ENCODE measurements at places on chromosomes 4 and X. TPM values are rescaled to one million over a fixed set of nuclear protein-coding genes. Genes with fewer than 3 reads are reported as not detected.
A peak's percentile ranks its signal among the peaks of the same experiment; 100 is the strongest.

DNA sequence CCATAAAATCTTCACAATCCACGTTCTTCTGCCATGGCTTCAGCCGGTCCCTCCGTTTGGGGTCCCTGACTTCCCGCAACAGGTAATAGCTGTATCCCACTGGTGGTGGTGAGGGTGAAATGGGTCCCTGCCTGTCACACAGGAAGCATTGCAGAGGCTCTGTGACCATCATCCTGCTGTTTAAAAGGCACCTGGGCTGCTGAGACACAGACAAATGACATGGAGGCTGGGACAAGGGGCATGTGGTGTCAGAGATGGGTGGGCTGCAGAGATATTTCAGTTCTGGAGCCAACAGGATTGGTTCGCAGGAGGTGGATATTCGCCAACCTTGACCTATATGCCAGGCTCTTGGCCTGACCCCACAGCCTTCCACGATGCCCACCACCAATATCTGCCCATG lies 82.1 kb downstream of the JAKMIP1 start:
- no peak for DNase-seq

DNA sequence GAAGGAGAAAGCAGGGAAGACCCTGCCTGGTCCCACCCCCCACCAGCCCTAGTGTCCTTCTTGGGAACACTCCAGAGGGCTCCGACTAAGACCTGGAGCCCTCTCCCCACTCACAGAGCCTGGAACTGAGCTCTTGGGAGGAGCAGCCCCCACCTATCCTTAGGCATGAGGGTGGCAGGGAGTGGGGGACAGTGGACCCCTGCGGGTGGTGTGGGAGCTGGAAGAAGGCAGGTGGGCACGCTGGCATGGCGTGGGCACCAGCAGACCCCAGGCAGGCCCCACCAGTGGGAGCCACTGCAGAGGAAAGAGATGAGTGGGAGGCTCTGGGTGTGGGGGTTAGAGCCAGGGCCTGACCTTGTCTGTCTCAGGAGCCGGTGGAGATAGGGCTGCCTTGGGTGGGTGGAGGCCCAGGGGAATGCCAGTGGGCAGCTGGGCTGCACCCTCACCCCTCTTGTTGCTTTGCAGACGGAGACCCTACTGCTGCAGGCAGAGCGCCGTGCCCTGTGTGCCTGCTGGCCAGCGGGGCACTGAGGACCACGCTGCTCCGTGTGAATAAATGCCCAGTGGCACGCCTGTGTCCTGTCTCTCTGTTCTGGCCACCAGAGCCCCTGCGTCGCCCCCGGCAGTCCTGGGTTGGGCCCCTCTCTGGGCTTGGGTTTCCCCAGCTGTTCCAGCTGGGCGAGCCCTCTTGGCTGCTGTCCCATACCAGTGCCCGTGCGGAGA lies 15.6 kb upstream of the NAT8L start:
- DNase-seq, result no peak

GRCh38 chr4:4859799-4860599 lies 534 bp downstream of the MSX1 start:
- DNase-seq, result no peak

NFXL1 gene
- total RNA-seq, result 18.4 TPM

- no peak for DNase-seq
Measured at GRCh38 chr4:7256984-7257810, 64.9 kb downstream of the SORCS2 start.

NIPAL1 gene
- 1.6 TPM for total RNA-seq

DNA sequence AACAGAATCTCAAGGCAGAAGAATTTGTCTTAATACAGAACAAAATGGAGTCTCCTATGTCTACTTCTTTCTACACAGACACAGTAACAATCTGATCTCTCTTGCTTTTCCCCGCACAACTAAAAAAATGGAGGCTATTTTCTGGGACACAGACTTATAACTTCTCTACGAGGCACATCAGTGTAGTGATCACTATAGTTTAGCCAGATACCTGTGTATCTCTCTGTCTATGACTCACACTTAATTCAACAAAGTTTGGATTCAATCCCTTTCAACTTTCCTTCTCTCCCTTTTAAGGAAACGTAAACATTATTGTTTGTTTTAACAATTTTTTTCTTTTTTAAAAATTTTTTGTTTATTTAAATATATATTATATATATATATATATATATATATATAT lies 29.4 kb downstream of the APELA start:
- DNase-seq, result no peak

DNA sequence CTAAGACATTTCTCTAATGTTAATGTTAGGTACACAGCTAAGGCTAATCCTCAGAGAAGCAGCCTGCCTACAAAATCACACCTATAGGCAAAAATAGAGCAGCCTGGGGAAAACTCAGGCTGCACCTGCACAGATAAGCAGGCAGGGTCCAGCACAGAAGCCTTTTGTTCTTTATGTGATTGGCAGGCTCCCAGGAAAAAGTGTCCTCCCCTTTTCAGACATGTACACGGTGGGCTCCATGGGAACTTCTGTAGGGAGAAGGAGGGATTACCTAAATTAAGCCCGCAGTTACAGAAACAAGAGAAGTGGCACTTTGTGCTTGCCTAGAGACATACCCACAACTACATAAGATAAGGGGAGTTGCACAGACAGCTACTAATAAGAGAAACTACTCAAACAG lies 4.0 kb upstream of the HSPA4L start:
- DNase-seq, result no peak

DNA sequence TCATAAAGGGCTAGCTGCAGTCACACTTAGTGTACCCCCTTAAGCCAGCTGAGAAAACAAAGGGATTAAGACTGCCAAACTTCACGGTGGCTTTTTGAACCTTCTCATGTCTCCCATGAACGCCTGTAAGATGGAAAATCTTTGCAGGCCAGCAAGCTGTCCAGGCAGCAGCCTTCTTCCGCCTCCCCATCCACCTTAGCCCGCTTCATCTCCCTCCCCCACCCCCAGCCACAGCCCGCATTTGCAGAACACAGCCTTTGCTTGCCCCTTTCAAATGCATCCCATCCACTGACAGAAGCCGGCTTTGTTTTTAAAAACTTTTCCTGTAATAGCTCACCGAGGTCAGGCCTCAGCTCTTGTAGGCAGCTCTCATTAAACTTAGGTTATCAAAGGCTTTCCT lies 113.8 kb upstream of the FAM9B start:
- no peak for DNase-seq

NEIL3 gene
- 29.2 TPM for total RNA-seq

BCOR gene
- total RNA-seq, result 53.5 TPM

DNA sequence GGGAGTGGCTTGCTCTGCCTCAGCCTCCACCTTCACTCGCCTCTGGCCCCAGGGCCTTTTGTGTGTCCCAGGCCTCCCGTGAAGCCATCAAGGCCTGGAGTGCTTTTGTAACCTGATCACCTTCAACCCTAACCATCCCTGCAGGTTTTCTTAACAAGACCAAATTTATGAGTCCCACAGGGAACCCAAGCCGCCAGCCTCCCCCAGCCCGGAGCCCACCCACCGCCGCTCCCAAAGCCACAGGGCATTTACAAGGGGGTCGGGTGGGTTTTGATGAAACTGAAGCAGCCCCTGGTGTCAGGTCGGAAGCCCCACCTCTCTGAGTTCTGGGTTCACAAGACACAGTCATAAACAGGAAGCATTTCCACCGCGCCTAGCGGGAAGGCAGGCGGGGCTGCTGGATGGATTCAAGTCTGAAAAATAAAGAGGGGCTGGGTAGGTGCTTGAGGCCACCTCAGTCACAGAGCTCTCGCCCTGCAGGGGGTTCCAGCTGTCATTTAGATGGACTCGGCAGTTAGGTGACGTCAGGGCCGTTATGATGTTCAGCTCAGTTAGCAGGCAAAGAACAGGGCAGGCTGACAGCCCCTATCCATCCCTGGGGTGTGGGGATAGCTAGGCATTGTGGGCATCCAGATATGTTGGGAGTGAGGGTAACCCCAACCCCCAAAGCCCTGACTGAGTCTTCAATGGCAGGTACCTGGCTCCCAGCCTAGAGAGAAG lies 128.5 kb downstream of the BCOR start:
- peak; percentile 15 for DNase-seq

DNA sequence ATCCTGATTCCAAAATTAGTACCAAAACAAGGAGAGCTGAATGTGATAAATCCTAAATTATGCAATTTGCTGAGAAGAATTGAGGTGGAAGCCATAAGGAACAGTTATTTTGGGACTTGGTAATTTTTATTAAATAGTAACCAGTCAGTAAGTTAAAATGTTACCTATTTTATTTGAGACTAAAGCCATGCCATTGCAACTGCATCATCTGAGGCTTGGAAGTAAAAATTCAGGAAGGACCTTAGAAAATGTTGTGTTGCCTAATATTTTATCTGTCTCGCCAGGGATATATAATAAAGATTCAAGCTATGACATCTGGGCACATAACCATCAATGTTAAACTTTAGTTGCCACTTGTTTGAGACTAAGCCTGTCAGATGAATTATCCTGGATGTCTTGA lies 341.3 kb upstream of the MAGEB16 start:
- no peak for DNase-seq

DNA sequence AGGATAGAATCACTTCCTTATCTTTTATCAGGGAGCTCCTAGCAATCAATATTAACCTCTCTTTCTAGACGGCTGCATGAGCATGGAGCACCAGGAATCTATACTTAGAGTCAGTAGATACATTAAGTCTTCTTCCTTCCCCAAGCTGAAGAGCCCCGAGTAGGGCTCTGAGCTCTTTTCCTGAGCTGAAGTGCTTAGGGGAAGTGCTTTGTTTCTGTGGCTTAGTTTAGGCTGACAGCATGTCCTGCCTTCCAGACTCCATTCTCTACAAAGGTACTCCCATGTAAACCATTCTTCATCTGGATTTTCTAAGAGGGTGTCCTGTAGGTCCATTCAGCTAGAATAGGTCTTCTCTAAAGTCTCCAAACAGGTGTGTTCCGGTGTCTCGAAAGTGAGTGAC lies 127.5 kb upstream of the AFF2 start:
- no peak for DNase-seq

GRCh38 chr4:8859550-8860095 lies 12.0 kb downstream of the HMX1 start:
- DNase-seq, result no peak

CLCN3 gene
- total RNA-seq, result 31.1 TPM

DNA sequence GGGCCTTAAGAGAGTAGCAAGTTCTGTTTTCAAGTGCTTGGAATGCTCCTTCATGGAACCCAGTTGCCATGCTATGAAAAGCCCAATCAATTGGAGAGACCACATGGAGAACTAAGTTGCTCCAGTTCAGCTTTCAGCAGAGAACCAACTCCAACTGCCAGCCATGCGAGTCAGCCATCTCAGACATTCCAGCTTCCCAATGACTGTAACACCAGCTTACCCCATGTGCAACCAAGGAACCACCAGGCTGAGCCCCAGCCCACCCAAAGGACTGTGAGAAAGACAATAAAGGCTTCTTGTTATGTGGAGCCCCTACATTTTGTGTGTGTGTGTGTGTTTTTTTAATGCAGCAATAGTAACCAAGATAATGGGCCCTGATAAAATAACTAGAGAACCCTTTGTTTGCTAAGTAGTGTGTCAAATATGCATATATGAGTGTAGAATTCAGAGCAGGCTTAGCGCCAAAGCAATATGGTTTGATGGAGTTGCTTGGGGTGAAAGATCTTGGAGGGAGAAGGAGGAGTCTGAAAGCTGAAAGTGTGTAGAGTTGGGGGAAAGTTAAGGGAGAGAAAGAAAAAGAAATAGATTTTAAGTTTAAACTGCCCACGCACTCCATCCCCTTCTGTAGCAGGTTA lies 35.0 kb upstream of the CCKAR start:
- DNase-seq, result no peak

GRK4 gene
- total RNA-seq, result 3.8 TPM

DNA sequence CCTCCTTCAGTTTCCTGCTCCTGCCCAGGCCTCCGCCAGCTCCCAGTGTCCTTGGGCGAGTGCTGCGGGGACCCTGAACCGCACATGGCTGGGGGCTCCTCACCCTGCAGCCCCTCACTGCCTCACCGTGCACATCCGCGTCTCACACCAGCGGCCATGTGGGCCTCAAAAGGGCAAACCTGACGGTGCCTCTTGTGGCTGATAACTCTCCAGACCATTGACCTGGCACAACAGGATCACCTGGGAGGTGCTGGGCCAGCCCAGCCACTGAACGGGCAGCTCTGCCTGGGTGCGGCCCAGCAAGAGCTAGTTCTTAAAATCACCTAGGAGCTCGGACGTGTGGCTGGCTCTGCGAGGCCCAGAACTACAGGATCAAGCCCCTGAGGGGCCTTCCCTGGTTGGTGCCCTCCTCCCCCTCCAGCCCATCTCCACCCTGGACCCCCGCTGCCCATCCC lies 4.1 kb upstream of the S100P start:
- no peak for DNase-seq

- DNase-seq, result no peak
Measured at GRCh38 chrX:40146262-40147125, 48.7 kb upstream of the BCOR start.

CNKSR2 gene
- 7.6 TPM for total RNA-seq

GRCh38 chr4:165709516-165709915 lies 163.5 kb upstream of the TLL1 start:
- DNase-seq, result no peak

IL21 gene
- 26.0 TPM for total RNA-seq

PFKFB1 gene
- total RNA-seq, result 1.6 TPM

GRCh38 chr4:185654311-185654710 lies 119.0 kb upstream of the PDLIM3 start:
- no peak for DNase-seq

GRCh38 chrX:53433651-53434639 lies at the start of gene HSD17B10:
TSS of gene HSD17B10 (minus strand) at chrX:53434370. CDS start at chrX:53434345, 25 bp downstream.
- DNase-seq, result peak; percentile 94

DNA sequence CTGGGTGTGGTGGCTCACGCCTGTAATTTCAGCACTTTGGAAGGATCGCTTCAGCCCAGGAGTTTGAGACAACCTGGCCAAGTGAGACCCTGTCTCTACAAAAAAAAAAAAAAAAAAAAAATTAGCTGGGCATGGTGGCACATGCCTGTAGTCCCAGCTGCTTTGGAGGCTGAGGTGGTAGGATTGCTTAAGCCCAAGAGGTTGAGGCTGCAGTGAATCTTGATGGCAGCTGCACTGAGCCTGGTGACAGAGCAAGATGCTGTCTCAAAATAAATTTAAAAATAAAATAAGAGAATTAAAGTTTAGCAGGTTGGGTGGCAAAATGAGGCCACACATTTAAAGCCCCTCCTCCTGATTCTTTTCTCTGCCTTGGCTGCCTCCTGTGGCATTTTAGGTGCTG lies 47.1 kb downstream of the HTT start:
- no peak for DNase-seq

Measured in activated T-cell treated with anti-CD3 and anti-CD28 coated beads, Interleukin-2, amount 50 U/mL, for 72 hours (primary cell).